ENCODE measurements at places on chromosomes 3 and 15. TPM values are rescaled to one million over a fixed set of nuclear protein-coding genes. Genes with fewer than 3 reads are reported as not detected.

The PGBD4 gene
- 1.4 TPM for total RNA-seq

The OSTN gene
- not detected for total RNA-seq

The NLGN1 gene
- 5.6 TPM for total RNA-seq

The CD200 gene
- total RNA-seq: 42.0 TPM

The TMEM89 gene
- total RNA-seq: not detected
